ENCODE measurements at places on chromosomes 12 and 14.

GRCh38 chr12:116562090-116562489 lies 2.9 kb downstream of the MAP1LC3B2 start:
- no peak for DNase-seq

DNA sequence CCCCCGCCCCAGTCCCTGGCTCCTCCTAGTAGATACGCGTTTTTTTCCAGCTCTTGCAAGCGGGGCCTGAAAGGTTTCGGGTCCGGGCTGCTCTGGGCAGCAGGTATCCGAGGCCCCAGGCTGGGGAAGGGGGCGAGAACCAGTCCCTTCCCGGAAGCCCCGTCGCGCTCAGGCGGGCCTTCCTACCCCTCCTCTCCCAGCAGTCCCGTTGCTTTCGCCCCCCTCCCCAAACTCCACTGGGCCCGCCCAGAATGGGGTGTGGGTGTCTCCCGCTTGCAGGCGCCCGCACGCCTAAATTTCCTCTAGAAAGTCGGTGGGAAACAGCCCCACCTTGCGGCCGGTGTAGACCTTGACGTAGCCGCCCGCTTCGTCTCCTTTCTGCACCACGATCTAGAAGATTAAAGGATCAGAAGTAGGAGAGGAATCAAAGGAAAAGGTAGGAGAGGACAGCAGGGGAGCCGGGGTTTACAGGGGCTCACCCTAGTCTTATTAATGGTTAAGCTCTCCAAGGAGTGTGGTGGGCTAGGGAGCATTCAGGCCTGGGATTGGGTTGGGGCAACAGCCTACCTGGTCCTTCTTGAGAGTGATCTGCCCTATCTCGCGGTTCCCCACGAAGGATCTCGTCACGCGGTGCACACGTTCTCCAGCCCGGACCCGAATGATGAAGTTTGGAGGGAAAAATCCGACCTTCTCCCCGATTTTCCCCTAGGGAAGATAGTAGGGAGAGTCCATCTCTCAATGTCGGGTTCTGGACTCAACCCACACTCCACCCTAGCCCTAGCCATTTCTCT lies 7.3 kb downstream of the STAC3 start:
- DNase-seq, result peak; percentile 75

GRCh38 chr12:121535150-121536053 lies 45.4 kb downstream of the KDM2B start:
- DNase-seq, result no peak

GRCh38 chr12:42793166-42793565 lies 203.6 kb upstream of the PRICKLE1 start:
- no peak for DNase-seq

- no peak for DNase-seq
Measured at GRCh38 chr12:87678453-87678852, 350.7 kb downstream of the C12orf50 start.

DNA sequence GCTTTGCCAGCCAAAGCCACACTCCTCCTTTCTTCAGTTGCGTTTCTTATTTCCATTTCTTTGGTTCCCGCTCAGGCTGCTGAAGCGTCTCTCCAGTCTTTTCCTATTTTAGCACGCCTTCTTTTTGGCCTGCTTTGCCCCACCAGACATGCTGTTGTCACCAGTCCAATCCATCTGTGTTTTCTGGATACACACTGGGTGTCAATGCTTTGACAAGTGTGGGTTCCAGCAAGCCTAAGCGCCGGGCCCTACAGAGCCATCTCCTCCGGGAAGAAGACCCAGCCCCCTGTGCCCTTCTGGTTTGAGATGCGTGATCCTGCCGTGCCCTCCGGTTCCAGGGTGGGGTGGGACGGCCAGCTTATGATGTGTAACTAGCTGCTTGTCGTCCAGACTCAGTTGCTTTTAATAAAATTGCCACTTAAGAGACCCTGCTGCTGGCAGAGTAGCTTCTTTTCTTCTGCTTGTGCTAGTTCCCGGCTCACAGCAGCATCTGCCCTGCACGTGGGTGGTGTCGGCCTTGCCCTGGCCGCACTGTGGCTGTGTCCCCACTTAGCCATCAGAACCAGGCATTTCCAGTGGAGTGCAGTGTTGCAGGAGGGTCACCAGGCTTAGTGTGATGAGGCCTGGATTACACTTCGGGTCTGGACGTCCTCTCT lies 29.7 kb downstream of the EML1 start:
- no peak for DNase-seq
